Ascending aorta (tissue), 2 donors: ENCODE measurements at places on chromosomes 1 and 21.
A peak's percentile ranks its signal among the peaks of the same experiment; 100 is the strongest.

GRCh38 chr1:24925082-24925779 lies 4.8 kb downstream of the RUNX3 start:
- H3K27ac ChIP-seq, result no peak overlapping the region
- no peak for DNase-seq
- H3K36me3 ChIP-seq, result no peaks in the 10 kb centered on the region
- H3K4me1 ChIP-seq, result peaks cover 12% of the 10 kb centered on the region
- H3K4me3 ChIP-seq, result no peak overlapping the region

- H3K4me3 ChIP-seq, result no peak overlapping the region
- no peak overlapping the region for H3K27ac ChIP-seq
- no peaks in the 10 kb centered on the region for H3K36me3 ChIP-seq
- no peak for DNase-seq
These were observed 325.6 kb downstream of the TTLL7 start for GRCh38 chr1:83673312-83673711.

DNA sequence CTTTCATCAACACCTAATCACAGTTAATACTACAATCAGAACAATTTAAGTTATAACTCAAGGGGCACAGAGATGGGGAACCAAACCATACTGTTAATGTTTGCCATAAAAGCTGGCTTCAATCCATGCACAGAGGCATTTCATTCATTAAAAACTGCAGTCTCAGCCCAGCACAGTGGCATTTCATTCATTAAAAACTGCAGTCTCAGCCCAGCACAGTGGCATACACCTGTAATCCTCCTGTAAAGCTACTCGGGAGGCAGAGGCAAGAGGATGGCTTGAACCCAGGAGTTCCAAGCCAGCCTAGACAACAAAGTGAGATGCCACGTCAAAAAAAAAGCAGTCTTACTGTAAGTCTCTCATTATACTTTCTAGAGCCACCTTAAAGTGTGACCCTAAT lies 29.2 kb downstream of the ARID4B start:
- no peaks in the 10 kb centered on the region for H3K36me3 ChIP-seq
- DNase-seq, result no peak
- no peaks in the 10 kb centered on the region for H3K4me1 ChIP-seq
- H3K27me3 ChIP-seq, result no peaks in the 10 kb centered on the region
- no peak overlapping the region for H3K4me3 ChIP-seq
- H3K27ac ChIP-seq, result no peak overlapping the region

DNA sequence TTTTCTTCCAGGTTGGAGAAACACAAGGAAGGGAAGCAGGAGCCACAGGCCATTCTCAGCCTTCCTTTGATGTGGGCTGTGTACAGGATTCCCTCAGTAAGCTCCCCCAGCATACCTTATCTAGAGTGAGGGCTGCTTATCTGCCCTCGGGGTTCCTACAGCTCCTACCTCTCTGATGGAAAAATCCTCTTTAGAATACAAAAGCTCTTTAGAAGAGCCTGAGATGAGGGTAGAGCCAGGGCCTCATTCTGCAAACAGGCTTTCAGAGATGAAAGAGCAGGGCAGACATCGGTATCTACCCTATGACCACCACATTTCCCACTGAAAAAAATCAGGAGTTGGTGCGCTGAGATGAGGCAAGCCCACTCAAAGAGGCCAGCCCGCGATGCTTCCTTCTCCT lies 85.1 kb downstream of the PLPP3 start:
- H3K36me3 ChIP-seq, result peaks cover 28% of the 10 kb centered on the region
- no peak overlapping the region for H3K4me3 ChIP-seq
- H3K27me3 ChIP-seq, result no peaks in the 10 kb centered on the region

DNA sequence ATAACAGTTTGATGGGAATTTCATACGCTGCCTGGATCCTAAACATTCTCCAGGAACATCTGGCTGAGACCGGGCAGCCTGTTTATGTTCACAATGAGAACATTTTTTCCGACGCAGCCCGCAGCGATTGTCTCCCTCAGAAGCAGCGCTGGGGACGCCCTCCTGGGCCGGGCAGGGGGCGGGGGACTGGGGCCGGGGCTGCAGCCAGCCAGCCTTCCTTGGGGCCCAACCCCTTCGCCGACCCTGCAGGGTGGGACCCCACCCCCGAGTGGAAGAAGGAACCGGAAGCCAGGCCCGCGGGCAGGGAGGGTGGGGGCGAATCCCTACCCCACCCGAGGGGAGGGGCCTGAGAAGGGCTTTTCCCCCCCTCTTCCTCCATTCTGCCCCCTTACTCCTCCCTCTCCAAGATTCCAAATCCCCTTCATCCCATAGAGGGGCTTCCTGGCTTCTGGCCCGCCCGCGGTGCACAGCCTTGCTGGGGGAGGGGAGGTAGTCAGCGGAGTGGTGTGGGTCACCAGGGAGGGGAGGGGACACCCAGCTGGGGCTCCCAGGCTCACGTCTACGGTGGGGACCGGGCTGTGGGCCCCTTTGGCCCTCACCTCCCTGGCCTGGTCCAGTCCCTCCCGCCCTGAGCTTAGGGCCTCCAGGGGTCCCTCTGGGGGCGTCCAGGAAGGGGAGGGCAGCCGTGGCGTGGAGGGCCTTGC lies 60.6 kb downstream of the WNT9A start:
- H3K4me1 ChIP-seq, result peaks cover 12% of the 10 kb centered on the region
- peak overlapping the region; percentile 57 for H3K27ac ChIP-seq
- no peaks in the 10 kb centered on the region for H3K36me3 ChIP-seq
- DNase-seq, result no peak

DNA sequence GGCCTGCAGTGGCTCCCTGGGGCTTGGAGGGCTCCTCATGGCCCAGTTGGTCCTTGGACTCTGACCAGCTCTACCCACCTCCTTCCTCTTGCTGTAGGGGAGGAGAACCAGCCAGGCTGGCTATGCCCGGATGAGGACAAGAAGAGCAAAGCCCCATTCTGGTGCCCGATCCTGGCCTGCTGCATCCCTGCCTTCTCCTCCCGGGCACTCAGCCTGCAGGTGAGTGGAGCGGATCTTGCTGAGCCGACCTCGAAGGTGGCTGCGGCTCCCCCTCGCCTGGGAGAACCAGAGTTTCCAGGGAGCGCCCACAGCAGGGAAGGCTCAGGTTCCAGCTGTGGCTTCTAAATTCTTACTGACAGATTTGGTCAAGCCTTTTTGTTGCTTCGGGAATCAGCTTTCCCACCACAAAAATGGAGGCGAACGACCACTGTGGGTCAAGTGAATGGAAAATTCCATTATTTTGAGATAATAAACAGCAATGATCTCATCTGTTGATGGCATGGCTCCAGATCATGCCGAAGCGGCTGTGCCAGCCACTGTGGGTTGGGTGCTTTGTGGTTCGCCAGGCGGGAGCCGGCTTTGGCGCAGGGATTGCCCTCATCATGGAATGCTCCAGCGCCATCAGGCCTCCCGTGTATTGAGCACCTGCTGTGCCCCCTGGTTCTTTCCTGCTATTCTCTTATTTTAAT lies 106.5 kb upstream of the ACTL8 start:
- H3K36me3 ChIP-seq, result peaks cover 58% of the 10 kb centered on the region
- H3K4me3 ChIP-seq, result no peak overlapping the region

DNA sequence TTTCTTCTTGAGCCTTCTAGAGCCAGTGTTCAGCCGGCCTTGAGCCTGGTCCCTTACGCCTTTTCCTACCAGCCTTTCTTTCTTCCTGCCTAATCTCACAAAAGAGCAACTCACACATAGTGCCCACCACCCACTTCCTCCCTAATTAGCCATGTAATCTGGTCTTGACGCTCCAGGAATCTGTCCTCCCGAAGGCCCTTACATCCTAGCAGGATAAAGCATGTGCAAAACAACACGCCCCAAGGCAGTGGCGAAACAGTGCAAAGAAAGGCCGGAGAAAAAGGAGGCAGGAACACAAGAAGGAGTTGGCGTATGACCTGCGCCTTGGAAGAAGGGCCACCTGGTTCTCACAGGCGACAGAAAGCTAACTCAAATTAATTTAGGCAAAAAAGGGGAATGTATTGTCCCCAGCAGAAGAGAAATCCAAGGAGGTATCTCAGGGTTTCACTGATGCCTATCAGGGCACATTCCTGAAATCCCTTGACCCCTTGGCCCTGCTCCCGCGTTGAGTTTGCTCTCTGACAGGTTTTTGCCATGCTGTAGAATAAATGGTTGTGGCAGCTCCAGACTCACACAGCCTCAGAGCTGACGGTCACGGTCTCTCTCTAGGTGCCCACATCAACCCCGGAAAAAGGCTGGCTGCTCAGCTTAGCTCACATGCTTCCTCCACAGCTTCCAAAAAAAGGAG lies 79.0 kb downstream of the ZNF281 start:
- H3K36me3 ChIP-seq, result no peaks in the 10 kb centered on the region
- no peaks in the 10 kb centered on the region for H3K4me1 ChIP-seq
- H3K4me3 ChIP-seq, result no peak overlapping the region
- H3K27me3 ChIP-seq, result no peaks in the 10 kb centered on the region
- no peak for DNase-seq
- no peak overlapping the region for H3K27ac ChIP-seq

- H3K4me3 ChIP-seq, result no peak overlapping the region
- DNase-seq, result no peak
- no peaks in the 10 kb centered on the region for H3K4me1 ChIP-seq
- peaks cover 33% of the 10 kb centered on the region for H3K36me3 ChIP-seq
These were observed 15.5 kb upstream of the CCDC27 start for GRCh38 chr1:3736708-3737107.

DNA sequence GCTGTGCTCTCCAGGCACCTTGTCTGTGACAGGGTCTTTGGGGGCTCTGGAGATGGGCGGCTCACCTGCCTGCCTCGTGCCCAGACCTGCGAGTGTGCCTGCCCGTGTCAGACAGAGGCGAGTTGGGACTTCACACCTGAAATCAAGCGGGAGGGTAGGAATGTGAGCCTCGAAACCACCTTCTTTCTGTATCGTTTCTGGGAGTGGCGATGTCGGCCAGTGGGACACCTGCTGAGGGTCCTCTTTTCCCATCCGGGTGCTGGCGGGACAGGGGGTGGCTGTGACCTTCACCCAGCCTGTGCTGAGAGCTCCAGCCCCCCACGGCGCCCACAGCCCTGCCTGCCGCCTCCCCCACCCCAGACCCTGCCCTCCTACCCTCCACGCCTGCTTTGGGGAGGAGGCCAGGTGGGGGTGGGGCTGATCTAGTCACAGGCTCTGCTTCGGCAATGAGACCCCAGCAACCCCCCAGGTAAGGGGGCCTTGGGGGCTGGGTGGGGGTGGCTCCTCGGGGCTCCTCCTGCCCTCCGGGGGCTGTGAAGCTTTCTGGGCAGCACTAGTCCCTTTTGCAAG lies 15.6 kb upstream of the FAAP20 start:
- no peaks in the 10 kb centered on the region for H3K27me3 ChIP-seq
- peaks cover 82% of the 10 kb centered on the region for H3K4me1 ChIP-seq
- no peak overlapping the region for H3K4me3 ChIP-seq
- peak; percentile 64 for DNase-seq

DNA sequence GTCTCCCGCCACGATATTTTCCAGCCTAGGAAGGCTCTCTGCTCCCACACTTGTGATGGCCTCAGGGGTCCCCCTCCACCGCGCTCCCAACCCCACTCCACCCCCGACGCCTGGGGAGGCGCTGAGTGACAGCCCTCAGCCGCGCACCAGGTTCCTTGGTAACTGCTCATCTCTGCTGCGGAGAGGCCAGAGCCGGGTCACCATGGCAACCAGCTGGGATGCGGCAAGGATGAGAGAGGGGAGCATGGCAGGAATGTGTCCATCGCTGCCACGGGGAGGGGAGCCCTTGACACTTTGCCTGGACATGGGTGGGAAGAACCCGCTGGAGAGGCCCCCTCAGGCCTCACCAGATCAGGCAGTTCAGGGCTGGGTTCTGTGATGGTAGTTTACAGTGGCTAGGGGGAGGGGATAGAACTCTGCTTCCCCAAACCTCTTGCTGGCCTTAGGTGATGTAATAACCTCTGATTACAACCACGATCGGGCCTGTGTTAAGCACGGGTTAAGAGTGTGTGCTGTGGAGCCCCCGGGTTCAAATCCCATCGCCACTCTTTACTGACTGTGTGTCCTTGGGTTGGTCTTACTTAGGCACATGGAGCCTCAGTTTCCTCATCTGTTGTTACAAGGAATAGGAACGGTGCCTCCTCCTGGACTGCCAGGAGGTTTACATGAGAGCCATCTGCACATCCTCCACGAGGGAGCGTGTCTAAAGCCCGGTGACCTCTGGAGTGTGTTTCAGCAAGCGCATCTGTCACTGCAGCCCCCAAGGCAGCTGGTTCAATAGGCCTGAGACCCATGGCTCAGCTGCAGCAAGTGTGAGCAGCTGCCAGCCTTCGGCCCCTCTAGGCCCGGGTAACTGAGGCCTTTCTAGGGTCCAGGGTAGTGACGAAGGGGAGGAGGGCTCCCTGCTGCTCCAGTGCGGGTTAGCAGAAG lies 6.3 kb downstream of the KIF17 start:
- no peaks in the 10 kb centered on the region for H3K4me1 ChIP-seq
- H3K36me3 ChIP-seq, result no peaks in the 10 kb centered on the region

GRCh38 chr21:45380566-45380965 lies 24.4 kb upstream of the COL18A1 start:
- H3K4me3 ChIP-seq, result no peak overlapping the region
- H3K27ac ChIP-seq, result no peak overlapping the region
- H3K27me3 ChIP-seq, result no peaks in the 10 kb centered on the region

DNA sequence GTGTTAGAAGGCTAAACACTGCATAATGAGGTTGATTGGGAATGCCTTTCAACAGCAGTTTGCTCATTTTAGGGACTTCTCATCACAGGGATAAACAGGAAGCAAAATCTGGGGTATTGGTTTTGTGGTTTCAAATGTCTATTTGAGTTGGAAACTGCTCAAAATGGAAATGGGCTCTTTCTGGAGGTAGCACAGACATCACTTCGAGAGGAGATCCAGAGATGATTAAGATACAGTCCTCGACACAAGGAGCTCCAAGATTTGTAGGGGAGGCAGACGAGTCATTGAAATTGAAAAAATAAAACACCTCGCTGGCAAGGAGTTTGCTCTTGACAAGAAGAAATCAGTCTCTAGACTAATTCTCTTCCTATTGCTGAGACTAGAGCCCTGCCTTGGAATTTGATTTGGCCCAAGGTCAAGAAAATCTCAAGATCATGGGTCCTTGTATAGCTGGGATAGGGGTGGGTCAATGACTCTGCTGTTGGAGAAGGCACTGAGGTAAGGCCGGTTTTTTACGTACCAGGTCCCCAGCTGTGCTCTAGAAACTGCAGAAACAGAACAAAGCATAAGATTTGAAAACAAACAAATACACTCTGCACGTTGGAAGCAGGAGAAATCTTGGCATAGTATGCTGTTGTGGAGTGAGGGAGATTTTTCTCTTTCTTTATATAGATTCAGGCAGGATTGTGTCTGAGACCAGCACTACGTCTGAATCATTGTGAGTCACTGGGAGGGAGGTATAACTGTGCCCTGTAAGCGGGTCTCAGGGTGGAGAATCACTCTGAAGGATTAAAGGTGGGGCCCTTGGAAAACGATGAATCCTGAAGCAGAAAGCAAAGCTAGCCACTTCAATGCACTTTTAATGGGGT lies 17.7 kb upstream of the KLHDC8A start:
- peak overlapping the region; percentile 59 for H3K27ac ChIP-seq
- no peak for DNase-seq
- no peak overlapping the region for H3K4me3 ChIP-seq
- no peaks in the 10 kb centered on the region for H3K36me3 ChIP-seq
- no peaks in the 10 kb centered on the region for H3K27me3 ChIP-seq
- peaks cover 7% of the 10 kb centered on the region for H3K4me1 ChIP-seq

- H3K27ac ChIP-seq, result no peak overlapping the region
- H3K4me1 ChIP-seq, result no peaks in the 10 kb centered on the region
- no peaks in the 10 kb centered on the region for H3K27me3 ChIP-seq
These were observed 30.6 kb upstream of the NEK7 start for GRCh38 chr1:198125995-198126735.

- no peaks in the 10 kb centered on the region for H3K36me3 ChIP-seq
- no peak overlapping the region for H3K27ac ChIP-seq
- no peak for DNase-seq
These were observed 120.6 kb downstream of the PTBP2 start for GRCh38 chr1:96842215-96842614.
